Right renal cortex interstitium (tissue), 3 donors: ENCODE measurements at places on chromosomes 5 and 9. TPM values are rescaled to one million over a fixed set of nuclear protein-coding genes. Genes with fewer than 3 reads are reported as not detected.
A peak's percentile ranks its signal among the peaks of the same experiment; 100 is the strongest.

GRCh38 chr9:109513871-109514270, 15.8 kb upstream of the PTPN3 start:
- no peak for DNase-seq

ZNF367 gene
- 10.5 TPM for polyA plus RNA-seq

- DNase-seq, result no peak
These were observed 665 bp downstream of the SLC6A3 start for GRCh38 chr5:1444361-1445189.

GRCh38 chr9:133101356-133102189, 19.5 kb downstream of the RALGDS start:
- no peak for DNase-seq

- no peak for DNase-seq
These were observed 89.3 kb upstream of the CER1 start for GRCh38 chr9:14811844-14812243.

DNA sequence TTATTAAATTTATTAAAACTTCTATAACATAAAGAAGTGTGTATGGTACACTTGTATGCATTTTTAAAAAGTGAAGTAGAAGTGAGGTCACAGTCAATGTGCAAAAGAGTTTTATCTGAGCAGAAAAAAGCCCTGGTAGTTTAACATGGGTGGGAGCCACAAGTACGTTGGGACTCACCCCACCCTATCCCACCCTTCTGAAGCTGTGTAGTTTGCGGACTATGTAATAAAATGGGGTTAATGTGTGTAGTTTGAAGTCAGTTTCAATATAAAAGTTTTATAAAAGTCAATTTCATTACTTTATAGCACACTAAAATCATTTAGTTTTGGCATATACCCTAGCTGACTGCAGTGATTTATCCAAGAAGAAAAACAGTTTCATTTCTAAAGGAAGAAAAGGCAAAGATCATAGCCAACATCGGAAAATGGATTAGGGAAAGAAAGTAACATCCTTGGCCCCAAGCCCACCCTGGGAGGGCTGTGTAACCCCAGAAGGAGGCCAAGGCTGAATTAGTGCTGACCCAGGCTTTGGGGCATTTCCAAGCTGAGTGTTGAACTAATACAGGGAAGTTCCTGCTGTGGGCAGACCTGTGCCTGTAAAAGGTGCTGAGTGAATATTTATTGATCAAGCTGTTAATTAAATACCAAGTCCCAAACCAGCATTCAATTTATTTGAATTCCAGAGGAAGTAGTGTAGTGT, 398.6 kb upstream of the ADAMTSL1 start:
- DNase-seq, result no peak

GRCh38 chr5:127999909-128000308, 83.7 kb upstream of the SLC12A2 start:
- DNase-seq, result no peak

GRCh38 chr5:23649594-23649993, 142.2 kb downstream of the PRDM9 start:
- no peak for DNase-seq

DNA sequence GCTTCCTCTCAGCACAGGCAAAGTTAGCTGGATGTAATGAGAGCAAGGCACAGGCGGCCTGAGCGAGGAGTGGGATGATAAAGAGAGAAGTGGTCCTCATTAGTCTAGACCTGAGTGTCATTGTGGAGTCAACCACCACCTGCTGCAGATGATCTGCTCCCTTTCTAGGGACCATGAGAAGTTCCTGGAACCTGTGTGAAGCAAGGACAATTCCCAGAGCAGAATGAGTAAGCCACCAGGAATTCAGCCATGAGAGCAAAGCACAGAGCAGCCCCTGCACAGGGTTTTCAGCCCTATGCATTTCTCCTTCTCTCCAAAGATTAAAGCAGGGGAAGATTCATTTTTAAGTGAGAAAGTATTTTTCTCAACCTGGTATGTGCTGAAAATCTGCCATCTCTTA, 146.8 kb upstream of the SPEF2 start:
- DNase-seq, result no peak

DNA sequence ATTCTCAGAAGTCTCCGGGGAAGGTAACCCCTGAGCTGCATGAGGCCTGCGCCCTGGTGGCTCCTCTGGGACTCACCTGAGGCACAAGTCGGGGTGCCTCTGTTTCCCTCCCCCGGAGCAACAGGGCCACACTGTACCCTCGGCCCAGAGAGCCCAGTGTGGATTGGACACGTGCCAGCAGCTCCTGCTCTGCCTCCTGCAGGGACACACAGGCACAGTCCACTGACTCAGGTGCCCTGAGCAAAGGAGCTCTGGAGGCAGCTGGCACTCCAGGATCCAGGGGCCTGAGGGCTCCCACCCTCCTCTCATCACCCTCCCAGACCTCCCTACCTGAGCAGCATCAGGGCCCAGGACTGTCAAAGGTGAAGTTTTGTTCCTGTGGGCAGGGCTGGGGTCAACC, 29.5 kb downstream of the SLC35A4 start:
- DNase-seq, result no peak

GRCh38 chr9:89943309-89943708, 338.5 kb downstream of the GADD45G start:
- DNase-seq, result no peak

GRCh38 chr5:145341842-145342241, 493.3 kb downstream of the PRELID2 start:
- no peak for DNase-seq

- DNase-seq, result no peak
These were observed 28.4 kb downstream of the STC2 start for GRCh38 chr5:173299820-173300219.

DNA sequence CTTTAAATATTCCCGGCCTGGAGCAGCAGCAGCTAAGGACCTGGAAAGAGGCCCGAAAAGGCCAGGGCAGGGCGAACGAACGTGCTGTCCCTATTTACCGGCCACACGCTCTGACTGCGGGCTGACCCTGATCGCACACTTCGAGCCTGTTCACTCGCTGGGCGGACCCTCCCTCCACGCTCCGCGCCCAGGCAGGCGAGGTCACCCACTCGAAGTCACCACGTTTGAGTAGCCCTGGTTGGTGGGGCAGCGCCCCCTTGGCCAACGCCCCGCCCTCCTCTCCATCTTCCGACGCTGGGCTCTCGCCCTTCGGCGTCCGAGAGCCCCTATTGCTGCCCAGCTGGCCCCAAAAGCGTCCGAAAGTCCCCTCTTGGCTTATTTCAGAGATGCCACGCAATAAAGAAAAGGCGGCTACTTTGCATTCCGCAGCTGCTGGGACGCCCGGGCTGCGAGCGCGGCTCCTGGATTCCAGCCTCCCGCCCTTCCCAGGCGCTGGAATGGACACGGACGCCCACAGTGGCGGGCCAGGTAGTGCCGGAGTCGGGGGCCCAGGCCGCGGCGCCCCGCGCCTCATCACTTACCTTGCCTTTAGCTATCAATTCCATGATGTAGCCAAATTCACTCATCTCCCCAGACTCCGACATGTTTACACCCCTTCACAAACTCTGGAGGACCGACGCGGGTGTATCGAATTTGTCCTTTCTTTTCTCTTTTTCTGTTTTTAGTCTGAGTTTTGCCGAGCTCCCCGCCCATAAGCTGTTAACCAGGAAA, 9.9 kb upstream of the TRIM36 start:
- peak; percentile 21 for DNase-seq

LAMC3 gene
- 18.1 TPM for polyA plus RNA-seq

DNA sequence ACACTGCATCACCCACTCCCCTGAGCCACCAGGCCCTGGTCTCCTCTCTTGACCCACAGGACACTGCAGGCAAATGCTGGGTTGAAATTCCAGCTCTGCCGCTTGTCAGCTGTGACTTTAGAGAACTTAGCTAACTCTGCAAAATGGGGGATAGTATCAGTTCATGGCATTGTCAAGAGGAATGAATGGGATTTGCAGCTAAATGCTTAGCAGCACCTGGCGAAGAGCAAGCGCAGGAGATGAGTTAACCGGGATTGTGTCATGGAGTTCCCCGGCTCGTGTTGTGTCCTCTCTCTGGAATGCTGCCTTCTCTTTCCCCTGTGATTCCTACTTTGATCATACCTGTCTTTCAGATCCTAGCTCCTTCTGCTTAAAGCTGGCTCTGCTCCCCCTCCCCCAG, 67.1 kb downstream of the DAB2IP start:
- no peak for DNase-seq

DNA sequence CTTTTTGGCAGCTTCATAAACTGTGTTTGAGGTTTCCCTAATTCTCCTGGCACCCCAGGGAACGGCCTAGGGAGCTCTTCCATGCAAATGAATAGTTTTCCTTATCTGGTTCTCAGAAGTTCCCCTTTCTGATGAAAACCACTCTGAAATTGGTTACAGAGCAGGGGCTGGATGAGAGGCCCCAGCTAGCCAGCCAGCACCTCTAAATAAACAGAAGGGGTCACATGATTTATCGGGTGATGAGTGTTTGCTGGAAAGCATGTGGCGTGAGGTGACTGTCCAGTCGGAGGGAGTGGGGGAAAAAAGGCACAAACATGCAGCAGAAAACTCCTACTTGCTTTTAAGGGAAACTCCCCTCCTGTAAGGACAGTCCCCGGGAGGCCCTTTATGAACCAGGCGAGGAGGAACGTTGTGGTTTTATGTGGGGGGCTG, 261.2 kb upstream of the ANKRD55 start:
- no peak for DNase-seq

GDA gene
- polyA plus RNA-seq, result 0.31 TPM

- no peak for DNase-seq
These were observed 629.2 kb downstream of the BNC2 start for GRCh38 chr9:16241231-16241630.

DNA sequence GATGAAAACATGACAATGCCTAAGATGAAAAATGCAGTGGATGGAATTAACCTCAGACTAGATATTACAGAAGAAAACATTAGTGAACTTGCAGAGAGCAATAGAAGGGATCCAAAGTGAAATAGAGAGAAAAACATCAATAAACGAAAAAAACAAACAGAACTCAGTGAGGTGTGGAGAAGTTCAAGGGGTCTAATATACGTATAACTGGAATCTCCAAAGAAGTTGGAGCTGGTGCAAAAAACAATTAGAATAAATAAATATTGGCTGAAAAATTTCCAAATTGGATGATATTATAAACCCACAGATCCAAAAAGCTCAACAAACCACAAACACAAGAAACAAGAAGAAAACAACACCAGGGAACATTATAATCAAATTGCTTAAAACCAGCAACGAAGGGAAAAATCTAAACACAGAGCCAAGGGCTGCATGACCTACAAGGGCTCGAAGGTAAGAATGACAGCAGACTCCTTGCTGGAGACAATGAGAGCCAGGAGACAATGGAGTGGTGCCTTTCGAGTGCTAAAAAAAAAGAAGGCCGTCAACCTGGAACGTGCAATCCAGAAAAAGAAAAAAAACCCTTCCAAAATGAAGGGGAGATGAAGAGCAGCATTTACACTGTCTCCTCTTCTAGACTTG, 11.8 kb downstream of the FAM163B start:
- no peak for DNase-seq

GARIN3 gene
- polyA plus RNA-seq, result not detected

DNA sequence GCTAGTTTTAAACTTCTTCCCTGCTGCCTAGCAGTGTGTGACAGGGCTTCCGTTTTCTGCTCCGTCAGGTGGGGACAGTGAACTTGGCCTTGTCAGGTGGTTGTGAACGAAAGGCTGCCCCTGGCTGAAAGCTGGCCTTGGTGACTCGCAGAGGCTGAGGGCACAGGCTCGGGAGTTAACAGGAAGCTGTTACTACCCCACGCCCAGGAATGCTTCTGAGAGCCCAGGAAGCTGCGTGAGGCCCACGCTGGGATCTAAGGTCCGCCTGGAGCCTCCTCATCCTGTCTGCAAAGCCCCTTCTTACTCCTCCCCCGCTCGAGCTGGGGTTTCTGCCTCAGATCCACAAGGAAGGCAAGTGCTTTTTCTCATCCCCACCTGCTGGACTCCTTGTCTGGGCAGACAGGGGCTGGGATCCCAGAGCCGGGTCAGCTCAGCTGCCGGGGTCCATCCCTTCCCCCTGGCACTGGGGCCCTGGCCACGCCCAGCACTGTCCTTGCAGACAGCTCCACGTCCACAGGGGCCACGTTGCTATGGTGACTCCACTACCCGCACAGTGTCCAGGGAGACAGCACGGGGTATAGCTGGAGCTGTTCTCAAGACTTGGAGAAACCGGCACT, 124.7 kb upstream of the TBC1D2 start:
- no peak for DNase-seq

DNA sequence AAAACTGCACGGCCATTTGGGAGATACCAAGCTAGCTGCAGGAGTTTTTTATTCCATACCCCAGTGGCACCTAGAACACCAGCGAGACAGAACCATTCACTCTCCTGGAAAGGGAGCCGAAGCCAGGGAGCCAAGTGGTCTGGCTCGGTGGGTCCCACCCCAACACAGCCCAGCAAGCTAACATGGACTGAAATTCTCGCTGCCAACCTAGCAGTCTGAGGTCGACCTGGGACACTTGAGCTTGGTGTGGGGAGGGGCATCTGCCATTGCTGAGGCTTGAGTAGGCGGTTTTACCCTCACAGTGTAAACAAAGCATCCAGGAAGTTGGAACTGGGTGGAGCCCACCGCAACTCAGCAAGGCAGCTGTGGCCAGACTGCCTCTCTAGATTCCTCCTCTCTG, 108.9 kb upstream of the CHD1 start:
- DNase-seq, result no peak

GRCh38 chr5:5497152-5497788, 74.8 kb downstream of the ICE1 start:
- no peak for DNase-seq

- no peak for DNase-seq
These were observed 169.2 kb downstream of the MEF2C start for GRCh38 chr5:88713818-88714217.

ACTBL2 gene
- not detected for polyA plus RNA-seq

PHF24 gene
- 0.17 TPM for polyA plus RNA-seq

GRCh38 chr9:81080900-81081299, 608.4 kb downstream of the TLE1 start:
- no peak for DNase-seq

RGS7BP gene
- polyA plus RNA-seq, result 9.0 TPM

EIF4E1B gene
- polyA plus RNA-seq, result not detected

DNA sequence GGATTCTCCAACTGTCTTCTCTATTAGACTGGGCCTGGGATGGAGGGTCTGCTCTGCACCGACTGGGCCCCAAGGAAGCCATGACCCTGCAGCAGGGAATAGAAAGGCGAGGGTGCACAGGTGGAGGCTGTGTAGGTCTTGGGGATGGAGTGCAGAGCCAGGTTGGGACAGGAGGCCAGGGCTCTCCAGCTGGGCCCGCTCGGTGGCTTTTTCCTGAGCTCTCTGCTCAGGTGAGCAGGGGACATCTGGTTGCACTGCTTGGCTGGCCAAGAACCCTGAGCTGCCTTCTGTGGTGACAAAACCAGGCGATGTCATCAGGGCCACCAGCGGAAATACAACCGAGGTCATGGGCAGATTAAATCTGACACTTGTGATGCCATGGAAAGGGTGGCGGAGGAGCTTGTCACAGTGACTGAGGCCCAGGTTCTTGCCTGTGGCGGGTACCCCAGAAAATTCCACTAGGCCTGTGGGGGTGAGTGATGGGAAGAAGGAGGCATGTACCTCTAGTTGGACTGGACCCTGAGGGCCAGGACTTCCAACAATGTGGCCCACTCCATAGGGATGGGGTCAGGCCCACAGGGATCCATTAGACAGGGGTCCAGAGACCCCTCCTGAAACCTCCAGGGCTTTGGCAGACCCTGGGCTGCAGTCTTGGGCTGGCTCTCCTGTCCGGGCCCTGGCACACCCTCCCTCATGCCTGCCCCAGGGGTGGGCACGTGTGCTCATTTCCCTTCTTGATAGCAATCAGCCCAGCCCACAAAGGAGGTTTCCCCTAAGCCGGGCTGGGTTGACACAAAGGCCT, 4.4 kb upstream of the IL3 start:
- DNase-seq, result no peak

PRDM9 gene
- not detected for polyA plus RNA-seq
